T-cell (primary cell): ENCODE measurements at places on chromosomes 7 and 10.

DNA sequence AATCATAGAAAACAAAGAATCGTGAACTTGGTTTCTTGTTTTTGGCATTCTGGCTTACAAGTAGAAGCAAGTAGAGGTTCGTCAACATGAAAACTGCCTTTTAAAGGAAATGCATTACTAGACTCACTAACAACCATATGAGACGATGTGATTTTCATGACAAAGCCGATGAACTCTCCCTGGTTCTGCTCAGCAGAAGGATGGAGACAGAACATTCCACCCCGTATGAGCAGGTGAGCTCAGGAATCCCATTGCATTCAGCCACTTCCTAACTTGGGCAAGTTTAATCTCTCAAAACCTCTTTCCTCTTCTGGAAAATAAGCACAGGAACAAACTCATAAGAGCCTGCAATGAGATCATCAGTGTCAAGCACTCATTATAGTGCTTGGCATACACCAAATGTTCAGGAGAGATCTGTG is 57.4 kb upstream of the SVIL start:
- DNase-seq = no peak

- DNase-seq = no peak
These were observed 6.0 kb downstream of the PARD3 start for GRCh38 chr10:34808801-34809745.

- DNase-seq = no peak
These were observed 55.4 kb upstream of the SGMS1 start for GRCh38 chr10:50679149-50679548.

- DNase-seq = no peak
These were observed 28.1 kb downstream of the PLAC9 start for GRCh38 chr10:80160361-80161320.

- DNase-seq = no peak
These were observed 108.0 kb downstream of the SH3PXD2A start for GRCh38 chr10:103747193-103747865.

DNA sequence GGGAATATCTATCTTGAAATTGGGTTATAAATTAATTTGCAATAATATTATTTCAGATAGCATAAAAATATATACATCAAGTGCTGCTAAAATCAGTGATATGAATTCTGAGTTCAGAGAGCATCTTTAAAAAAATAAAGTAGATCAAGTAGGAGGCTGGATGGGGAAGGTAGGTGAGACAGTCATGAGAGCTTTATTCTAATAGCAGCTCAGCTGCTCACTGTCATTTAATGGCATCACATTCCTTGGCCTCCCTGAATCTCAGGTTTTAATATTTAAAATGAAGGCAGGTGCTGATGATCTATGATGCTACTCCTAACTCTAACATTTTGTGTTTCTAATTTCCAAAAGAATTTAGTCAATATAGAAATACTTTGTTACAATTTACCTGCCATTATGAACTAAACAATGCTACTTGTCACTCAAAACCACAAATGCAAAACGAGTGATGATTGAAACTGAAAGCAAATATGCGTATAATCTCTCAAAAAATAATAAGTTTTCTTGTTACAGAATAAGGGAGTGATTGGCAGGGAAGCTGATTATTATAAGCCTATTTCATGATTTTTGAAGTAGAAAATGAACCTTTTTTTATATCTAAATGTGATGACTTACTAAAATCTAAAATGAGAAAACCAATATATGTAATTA is 147.6 kb upstream of the CSTF2T start:
- no peak for DNase-seq

- DNase-seq = no peak
These were observed 2.5 kb downstream of the TES start for GRCh38 chr7:116212869-116213268.

- no peak for DNase-seq
These were observed 499.6 kb downstream of the MAGI2 start for GRCh38 chr7:78953726-78954363.

DNA sequence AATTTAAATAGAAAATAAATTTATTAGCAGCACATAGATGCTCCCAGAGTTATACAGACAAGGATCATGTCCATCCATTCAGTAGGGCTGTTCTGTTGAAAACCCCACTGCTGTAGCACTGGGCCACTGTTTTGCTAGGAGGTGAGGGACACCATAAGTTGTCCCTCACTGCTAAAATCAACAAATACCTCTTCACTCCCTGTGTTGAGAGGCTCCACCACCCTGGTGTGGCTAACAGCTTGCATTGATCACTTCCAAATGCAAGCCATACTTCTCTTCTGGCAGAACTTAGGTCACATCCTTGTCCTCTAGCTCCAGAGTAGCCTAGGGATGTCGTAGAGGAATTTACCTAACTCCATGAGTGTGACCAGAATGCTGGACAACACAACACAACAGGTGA is 55.4 kb downstream of the MDFIC start:
- DNase-seq = no peak

DNA sequence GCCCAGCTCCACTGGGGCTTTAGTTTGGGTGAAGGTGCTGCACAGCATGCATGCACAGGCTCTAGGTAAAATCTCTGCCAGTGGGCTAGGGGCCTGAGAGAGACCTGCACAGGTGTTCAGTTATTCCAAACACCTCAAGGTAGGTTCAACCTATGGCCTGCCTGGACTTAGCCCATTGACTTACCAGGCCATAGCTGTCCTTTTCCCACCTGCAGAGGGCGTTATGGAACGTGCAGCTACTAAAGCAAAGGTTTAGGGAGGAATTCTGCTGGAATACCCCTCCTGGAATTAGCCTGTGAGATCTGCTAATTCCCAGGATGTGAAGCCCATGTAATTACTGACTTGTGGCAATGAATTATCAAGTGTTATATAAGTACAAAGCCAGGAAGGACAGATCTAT is 3.6 kb downstream of the VWC2 start:
- DNase-seq = no peak
